ENCODE measurements at places on chromosomes 5 and 9.
A peak's percentile ranks its signal among the peaks of the same experiment; 100 is the strongest.

GRCh38 chr9:842635-843426 lies 1.3 kb downstream of the DMRT1 start:
- DNase-seq = no peak

DNA sequence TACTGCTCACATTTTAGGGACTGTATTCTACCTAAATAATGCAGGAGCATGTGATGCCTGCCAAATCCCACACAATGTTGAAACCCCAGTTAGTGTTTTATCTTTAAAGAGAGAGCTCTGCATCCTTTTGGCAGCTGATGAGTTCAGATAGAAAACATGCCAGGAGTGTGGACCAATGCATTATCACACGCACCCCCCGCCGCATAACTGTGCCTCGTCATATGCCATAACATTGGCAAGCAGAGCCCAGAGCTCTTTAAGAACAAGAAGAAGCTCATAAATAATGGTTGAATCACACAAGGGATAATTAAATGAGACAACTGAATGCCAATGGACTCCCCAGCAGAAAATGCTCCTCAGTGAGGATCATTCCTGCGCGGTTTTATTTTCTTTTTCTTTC lies 52.8 kb upstream of the RORB start:
- no peak for DNase-seq

DNA sequence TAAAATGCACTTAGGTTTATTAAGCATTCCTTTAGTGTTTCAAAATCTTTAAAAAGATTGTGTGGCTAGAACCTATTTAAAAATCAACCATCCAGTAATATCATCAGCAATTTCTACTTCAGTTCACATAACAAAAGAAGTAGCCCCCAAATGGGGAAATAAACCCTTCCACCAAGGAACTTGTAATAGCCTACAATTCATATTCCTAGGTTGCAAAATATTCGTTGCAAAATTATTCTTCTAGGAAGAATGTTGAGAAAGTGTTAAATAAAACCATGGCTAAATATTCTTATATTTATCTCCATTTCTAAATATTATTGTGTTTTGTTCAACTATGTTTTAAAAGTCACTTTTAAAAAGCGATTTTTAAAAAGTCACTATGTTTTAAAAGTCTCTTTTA lies 177.9 kb upstream of the PRLR start:
- no peak for DNase-seq

DNA sequence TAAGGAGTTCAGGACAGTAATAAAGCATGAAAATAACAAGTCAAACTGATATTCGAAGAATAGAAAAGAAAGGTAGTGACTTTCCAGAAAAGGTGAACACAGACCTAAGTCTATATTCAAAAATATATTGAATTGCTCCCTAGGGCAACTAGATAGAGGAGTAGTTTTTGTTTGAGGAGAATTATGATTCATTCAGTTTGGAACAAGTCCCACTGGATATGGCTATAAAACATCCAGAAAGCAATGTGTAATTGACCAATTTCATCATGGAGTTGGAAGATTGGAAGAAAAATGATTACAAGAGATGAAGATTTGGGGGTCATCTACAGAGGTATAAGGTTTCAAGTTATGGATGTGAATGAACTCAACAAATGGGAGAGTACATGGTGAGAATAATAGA lies 117.5 kb upstream of the ZNF462 start:
- DNase-seq = no peak

DNA sequence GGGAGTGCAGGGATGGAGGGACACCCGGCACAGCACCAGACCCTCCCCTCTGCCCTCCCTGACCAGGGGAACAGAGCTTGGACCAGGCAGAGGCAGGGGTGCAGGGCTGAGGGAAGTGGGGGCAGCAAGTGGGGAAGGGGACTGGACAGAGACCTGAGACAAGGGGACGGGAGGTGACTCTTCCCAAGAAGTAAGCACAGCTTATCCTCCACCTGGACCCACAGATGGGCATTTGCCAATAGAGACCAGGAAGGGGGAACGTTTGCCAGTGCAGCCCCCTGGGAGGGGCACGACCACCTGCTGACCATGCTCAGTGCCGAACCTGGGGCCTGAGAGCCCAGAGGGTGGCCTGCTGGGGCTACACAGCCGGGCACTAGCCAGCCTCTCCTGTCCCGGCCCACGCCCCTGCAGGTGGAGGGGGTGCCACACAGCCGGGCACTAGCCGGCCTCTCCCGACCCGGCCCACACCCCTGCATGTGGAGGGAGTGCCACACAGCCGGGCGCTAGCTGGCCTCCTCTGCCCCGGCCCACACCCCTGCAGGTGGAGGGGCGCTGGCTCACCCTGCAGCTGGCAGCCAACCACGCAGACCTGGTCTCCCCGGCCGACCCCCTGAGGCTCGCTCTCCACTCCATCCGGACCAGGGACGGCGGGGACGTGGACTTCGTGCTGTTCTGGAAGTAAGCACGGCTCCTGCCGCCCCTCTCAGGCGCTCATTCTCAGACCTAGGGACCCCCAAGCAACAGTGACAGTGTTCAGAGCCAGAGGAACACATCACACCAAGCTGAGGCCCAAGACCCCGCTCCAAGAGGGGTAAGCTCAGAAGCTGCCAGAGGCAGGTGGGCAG lies 24.3 kb downstream of the GLT6D1 start:
- no peak for DNase-seq

GRCh38 chr9:88219601-88220000 lies 81.3 kb upstream of the SPATA31C2 start:
- DNase-seq = no peak

DNA sequence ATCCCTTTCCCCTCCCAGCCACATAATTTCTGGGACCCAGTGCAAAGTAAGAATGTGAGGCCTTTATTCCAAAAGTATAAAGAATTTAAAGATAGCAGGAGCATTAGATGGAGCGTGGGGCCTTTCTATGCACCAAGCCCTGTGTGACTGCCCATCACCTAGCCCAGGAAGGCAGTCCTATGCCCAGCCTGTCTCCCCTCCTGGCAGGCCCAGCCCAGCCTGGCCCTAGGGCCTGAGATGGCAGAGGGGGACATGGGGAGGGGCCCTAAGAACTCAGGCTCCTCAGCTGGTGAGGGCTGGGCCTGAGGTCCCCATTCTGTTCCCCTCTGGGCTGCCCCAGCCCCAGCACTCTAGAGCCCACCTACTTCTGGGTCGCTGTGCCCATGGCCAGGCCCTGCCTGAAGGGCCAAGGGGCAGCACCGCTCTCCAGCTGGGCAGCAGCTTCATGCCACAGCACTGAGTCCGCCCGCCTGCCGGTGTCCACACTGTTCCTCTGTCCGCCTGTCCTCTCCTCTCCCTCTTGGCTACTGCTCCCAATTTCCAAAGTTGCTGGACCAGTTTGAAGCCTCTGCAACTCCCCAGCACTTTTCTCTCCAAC lies 995 bp upstream of the SLC23A1 start:
- DNase-seq = no peak

GRCh38 chr9:16364347-16364746 lies 506.1 kb downstream of the BNC2 start:
- DNase-seq = no peak

- no peak for DNase-seq
Observed at GRCh38 chr9:99606957-99607356, 214.7 kb upstream of the NR4A3 start.

DNA sequence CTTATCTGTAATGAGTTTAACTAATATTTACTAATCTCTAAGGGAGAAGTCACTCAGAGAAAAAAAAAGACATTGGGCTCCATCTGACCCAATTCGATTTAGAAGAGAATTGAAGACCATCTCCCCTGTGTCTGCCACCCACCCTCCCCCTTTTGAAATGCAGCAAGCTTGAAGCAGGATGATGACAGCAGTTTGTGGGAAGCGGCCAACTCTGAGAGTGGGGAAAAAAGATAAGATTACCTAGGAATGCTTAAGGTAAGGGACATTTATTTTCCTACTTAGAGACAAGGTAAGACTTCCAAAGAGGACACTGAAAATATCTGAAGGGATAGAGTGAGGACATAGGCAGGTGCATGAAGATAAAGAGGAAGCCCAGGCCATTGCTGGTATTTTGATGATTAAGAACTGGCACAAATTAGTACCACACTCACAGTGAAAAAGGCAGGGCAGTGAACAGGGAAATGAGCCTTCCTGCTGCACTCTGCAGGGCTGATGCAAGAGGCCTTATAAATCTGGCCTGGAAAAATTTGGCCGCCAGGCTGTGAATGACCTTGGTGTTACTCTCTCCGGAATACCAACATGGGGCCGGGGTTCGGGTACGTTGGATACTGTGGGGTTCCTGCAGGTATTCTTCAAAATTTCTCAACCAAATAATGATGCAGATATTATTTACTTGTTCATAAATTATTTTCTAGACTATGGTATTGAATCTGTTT lies 42.3 kb downstream of the HTR1A start:
- no peak for DNase-seq

GRCh38 chr5:100584069-100584468 lies 48.9 kb downstream of the FAM174A start:
- DNase-seq = no peak

DNA sequence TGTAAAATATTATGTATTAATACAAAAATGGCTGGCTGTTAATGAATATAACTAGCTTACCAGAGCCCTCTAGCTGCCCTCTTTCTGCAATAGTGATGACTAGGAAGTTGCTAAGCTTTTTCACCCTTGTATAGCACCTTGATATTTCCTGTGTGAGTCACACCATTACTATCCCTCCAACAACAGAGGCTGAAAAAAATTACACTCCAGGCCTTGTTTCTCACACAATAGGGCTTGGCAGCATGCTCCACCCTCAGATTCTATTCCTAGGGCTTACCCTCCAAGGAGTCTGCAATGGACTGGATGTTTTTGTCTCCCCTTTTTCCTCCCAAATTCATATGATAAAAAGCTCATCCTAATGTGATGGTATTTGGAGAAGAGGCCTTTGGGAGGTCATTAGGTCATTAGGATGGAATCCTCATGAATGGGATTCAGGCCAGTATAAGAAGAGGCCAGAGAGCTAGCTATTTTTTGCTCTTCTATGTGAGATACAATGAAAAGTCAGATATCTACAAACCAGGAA lies 184.6 kb upstream of the MAP1B start:
- DNase-seq = no peak

GRCh38 chr5:133285583-133286021 lies 233.8 kb downstream of the HSPA4 start:
- no peak for DNase-seq

GRCh38 chr9:33329117-33329563 lies 38.8 kb downstream of the NFX1 start:
- no peak for DNase-seq

GRCh38 chr9:125494653-125494915 lies 212.4 kb downstream of the MAPKAP1 start:
- no peak for DNase-seq

DNA sequence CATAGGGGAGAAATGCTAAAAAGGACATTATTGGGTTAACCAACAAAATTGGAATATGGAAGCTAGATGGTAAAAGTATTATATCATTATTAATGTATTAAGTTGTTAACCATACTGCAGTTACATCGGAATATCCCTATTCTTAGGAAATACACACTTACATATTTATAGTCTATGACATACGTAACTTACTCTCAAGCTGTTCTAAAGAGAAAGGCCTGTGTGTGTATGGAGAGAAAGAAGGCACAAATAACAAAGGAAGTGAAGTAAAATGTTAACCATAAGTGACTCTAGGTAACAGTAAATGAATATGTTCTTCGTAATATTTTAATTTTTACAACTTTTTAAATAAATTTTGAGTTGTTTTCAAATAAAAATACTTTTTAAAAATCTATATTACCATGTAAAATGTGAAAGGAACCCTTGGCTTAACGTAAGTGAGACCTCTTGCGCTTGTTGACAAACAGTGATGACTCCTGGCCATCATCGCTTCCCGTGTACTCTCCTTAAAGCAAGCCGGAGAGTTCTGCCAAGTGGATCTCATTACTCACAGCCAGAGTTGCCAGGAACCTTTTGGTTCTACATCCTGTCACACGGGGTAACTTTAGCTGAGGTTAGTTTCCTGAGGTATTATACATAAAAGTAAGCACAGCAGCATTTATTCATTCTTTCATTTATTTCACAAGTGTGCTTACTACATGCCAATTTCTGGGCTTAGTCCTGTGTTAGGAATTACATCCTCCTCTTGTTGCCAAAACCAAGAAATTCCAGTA lies 165.4 kb downstream of the EPB41L4A start:
- DNase-seq = no peak

GRCh38 chr5:7871653-7872052 lies 2.7 kb downstream of the MTRR start:
- no peak for DNase-seq

DNA sequence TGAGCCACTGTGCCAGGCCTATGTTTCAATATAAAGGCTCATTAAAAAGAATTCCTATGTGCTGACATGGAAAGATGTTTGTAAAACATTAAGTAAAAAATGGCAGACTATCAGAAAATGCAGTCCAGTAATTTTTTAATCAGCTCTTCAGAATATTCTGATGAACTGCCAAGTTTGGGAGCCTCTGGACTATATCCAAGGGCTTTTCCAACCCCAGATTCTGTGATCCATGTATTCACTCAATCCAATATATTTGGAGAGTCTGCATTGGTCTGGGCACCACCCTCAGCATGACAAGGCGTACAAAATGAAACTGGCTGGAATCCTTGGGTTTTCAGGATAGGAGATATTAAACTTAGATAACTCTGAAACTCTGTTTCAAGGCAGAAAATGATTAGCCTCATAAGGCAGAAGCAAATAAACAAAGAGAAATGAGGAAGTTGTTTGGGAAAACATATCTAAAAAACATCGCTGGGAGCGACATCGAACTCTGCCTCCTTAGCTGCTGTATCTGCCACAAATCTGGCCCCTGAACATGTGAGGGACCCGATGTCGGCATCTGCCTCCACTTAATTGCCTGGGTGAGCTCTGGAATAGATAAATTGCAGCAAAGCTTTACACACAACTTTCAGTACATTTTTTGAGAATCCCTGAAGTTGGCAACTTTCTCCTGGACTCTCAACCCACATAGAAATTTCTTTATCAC lies 14.4 kb downstream of the PDE6A start:
- no peak for DNase-seq

- DNase-seq = no peak
Observed at GRCh38 chr5:170635706-170636105, 131.9 kb downstream of the KCNIP1 start.

GRCh38 chr5:10695759-10696543 lies 65.1 kb downstream of the DAP start:
- no peak for DNase-seq

DNA sequence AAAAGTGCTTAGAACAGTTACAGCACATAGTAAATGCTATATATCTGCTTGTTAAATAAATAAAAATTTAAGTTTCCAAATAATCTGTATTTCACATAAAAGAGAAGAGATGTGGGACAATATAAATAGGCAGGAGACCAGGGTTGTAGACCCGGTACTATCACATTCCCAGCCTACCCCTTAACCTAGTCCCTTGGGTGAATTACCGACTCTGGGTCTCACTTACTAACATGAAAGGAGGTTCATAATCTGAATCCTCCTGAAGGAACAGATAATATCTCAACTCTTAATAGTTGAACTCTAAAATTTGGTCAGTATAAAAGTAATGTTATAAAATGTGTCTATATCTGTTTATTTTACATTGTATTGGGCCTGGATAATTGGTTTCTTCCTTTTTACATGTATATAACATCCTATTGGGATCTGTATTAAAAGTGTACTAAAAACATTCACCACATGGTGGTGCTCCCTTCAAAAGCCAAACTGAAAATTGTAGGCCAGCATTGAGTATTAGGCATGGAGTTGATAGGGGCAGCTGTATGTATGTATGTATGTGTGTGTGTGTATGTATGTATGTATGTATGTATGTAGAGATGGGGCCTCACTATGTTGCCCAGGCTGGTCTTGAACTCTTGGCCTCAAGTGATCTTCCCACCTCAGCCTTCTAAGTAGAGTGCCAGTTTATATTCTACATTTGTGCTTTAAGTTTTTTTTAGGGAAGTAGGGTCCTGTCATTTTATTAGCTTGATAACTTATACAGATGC lies 64.2 kb upstream of the ABL1 start:
- DNase-seq = no peak

GRCh38 chr9:136858844-136859757 lies 7.0 kb downstream of the MAMDC4 start:
- peak; percentile 9 for DNase-seq
